ENCODE measurements at places on chromosomes 1 and 21.
A peak's percentile ranks its signal among the peaks of the same experiment; 100 is the strongest.

GRCh38 chr21:37043818-37044217 is 29.1 kb downstream of the PIGP start:
- DNase-seq: no peak

DNA sequence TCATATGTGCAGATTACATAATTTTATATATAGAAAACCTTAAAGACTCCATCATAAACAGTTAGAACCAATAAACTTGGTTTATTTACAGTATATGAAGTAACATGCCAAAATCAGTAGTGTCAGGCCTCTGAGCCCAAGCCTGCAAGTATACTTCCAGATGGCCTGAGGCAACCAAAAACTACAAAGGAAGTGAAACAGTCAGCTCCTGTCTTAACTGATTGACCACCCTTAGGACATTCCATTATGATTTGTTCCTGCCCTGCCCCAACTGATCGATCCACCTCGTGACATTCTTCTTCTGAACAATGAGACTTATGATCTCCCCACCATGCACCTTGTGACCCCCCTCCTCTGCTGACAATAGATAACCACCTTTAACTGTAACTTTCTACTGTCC is 630.3 kb downstream of the AMY1C start:
- no peak for DNase-seq

DNA sequence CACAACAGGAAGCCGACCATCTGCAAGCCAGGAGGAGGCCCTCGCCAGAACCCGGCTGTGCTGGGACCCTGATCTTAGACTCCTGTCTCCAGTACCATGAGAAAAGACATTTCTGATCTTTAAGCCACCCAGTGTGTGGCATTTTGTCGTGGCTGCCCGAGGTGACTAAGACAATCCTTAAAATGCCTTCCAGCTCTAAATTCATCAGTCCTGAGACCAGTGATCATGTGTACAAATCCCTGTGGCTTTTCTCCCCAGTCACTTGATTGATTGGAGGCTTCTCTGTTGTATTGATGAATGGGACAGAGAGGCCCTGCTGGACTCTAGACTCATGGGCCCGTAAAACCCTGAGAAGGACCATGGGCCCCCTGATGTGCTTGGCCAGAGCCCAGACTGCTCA is 36.1 kb downstream of the B3GALT5 start:
- DNase-seq: no peak

GRCh38 chr1:179175011-179175841 is 54.3 kb downstream of the ABL2 start:
- DNase-seq: no peak

DNA sequence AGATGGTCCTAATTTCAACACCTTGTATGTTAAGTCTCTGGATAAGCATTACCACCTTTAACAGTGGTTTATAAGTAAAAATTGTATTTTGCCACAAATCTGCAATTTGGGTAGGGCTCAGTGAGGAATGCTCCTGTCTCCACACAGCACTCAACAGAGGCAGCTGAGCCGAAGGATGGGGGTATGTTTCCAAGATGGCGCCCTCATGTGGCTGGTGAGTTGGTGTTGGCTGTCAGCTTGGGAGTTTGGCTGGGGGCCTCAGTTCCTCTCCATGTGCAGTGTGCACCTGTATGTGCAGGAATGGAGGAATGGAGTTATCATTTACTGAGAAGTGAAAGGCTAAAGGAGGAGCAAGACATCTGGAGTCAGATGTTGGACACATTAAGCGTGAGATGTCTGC is 136.8 kb downstream of the GABPA start:
- DNase-seq: no peak

DNA sequence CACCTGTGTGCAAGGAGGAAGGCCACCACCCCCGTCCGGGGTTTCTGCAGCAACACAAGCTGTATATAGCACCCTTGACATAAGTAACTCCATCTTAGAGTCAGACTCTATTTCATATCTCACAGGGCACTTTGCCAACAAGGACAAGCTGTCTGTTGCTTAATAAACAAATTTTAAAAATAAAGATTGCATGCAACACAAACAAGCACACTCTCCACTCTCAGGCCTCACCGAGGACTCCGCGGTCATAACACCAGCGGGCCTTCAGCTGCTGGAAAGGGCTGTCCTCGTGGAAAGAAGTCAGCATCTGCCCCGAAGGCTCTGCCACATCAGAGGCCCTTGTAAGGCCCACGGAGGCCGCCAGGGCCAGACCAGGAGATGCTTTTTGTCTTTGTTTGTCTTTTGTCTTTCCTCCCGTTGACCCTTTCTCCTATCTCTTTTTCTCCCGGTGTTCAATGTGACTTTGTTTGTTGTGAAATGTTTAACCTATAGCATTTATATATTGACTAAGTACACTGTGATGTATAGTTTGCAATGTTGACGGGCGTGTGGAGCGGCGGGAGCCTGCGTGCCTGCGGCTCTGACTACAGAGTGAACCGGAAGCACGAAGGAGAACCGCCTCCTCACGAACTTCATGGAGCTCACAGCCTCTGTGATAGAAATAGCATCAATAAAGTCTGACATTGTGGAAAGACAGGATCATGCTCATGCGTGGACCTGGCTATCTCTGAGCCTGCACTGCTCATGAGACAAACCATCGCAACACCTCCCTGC is 24.1 kb downstream of the MEGF6 start:
- no peak for DNase-seq

DNA sequence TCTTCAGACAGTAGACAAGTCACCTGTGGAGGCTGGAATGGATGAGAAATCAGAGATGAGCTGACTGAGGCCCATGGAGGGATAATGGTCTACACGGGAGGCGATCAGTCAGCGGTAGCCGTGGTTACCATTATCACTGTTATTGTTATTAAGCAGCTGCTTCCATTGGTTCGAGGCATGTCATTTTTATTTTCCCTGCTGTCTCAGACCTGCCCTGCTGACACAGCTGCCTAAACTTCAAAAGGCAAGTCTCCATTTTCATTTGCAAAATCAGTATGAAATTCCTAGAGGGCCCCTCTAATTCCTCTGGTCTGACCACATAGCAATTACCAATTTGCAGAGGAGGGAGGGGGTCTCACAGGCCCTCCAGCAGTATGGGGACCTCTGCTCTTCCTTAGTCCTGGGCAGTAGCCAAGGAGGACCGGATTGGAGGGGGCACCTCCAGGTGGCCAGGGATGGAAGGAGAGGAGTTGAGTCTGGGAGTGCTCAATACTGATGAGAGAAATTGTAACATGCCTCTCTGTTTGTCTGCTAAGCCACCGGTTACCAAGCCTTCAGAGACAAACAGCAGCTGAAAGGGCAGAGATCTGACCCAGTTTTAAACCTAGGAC is 184.2 kb downstream of the TRABD2B start:
- DNase-seq: no peak

GRCh38 chr1:46510341-46510997 is 20.8 kb downstream of the DMBX1 start:
- no peak for DNase-seq

GRCh38 chr1:233269656-233270055 is 25.9 kb downstream of the PCNX2 start:
- no peak for DNase-seq

- no peak for DNase-seq
Measured at GRCh38 chr1:25519624-25520023, 23.8 kb upstream of the LDLRAP1 start.

- DNase-seq: no peak
Measured at GRCh38 chr1:193709607-193710006, 523.2 kb upstream of the B3GALT2 start.

GRCh38 chr1:17177651-17178050 is 27.3 kb upstream of the PADI1 start:
- DNase-seq: no peak

- DNase-seq: no peak
Measured at GRCh38 chr1:244409701-244410100, 42.0 kb downstream of the ADSS2 start.

- peak; percentile 39 for DNase-seq
Measured at GRCh38 chr21:42784276-42784675, 95.1 kb downstream of the WDR4 start.

DNA sequence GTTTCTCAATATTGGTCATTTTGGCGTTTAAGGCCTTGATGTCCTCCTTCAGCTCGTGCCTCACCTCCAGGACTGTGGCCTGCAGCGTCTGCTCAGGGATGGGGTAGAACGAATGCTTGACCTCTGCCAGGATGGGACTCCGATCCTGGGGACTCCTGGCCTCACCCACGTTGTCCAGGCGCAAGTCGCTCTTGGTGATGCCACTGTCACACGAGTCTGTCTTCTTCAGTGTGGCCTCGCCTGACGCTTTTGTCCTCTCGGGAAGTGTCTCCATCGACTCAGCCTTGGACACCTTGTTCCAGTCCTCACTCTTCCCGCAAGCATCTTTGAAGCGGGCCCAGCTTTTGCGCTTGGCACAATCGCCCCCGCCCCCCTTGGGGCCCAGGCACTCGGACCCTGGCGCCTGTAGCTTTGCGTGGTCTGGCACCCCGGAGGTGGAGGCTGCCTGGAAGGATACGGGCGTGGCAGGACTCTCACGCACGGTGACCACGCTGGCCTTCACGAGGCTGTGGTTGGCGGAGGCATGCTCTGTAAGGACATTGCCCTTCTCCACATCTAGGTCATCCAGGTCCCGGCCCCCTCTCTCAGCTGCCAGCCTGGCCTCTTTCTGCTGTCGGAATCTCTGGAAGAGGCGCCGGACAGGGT is 354.8 kb downstream of the HHAT start:
- DNase-seq: no peak

- peak; percentile 5 for DNase-seq
Measured at GRCh38 chr1:178725466-178726086, 532 bp downstream of the RALGPS2 start.

DNA sequence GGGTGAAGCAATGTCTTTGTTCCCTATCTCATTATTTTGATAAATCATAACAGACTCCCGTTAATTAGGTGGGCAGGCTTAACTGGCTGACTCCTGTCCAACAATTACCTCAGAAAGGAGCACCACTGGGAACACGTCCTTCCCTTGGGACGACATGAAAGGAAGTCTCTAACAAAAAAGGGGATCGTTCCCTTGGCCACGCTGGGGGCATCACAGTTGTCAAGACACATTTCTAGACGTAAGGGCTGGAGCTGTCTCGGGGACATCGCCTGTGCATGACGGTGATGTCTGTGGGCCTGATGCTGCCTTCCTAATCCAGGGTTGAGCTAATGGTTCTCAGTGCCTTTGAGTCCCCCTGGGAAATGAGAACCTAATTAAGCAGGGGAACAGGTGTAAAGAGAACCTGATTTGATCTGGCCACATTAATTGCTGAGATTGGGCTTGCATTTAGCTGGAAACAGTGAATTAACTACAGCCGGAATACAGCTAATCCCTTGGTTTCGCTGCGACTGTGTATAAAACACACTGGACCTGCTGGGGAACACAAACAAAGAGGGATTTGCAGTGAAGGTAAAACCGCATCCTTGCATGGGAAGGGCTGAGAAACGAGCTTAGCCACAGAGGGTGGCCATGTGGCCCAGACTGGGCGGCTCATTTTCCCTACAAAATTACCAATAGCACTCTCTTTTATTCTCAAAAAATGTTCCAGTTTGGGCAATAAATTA is 111.8 kb downstream of the MRPS6 start:
- DNase-seq: no peak

DNA sequence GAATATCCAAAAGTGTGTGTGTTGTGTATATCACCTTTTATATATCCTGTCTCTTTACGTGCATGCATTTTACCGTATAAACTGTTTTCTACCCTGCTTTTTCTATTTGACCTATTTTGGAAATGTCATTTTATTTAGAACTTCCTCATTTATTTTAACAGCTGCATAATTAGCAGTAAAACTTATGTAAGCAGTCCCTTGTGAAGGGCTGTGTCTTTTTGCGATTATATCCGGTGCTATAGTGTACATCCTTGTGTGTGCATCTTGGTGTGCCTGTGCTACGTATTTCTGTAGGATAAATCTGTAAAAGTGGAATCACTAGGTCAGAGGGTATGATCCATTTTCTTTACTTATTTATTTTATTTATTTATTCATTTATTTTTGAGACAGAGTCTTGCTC is 7.2 kb downstream of the LGALS8 start:
- no peak for DNase-seq

DNA sequence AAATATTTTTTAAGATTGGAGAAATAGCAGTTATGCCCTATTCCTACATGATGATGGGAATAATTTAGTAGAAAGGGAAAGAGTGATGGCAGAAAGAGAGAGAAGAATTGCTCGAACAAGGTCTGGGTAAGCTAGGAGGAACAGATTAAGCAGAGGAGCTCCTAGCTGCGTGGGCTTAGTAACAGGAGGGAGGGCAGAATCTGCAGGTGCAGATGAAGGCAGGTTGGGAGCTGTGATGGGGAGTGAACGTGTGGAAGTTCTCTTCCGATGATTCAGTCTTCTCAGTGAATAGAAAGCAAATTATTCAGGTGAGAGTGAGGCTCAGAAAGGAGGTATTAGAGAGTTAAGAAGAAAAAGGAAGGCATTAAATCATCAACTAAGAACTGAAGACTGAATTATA is 8.3 kb upstream of the CR1 start:
- DNase-seq: no peak

All from CD4-positive, alpha-beta T cell treated with Interleukin-17A for 1 hour (primary cell).